ENCODE measurements at places on chromosomes 7 and 10.

GRCh38 chr10:48464871-48465736 lies 139.8 kb downstream of the ARHGAP22 start:
- DNase-seq: no peak

DNA sequence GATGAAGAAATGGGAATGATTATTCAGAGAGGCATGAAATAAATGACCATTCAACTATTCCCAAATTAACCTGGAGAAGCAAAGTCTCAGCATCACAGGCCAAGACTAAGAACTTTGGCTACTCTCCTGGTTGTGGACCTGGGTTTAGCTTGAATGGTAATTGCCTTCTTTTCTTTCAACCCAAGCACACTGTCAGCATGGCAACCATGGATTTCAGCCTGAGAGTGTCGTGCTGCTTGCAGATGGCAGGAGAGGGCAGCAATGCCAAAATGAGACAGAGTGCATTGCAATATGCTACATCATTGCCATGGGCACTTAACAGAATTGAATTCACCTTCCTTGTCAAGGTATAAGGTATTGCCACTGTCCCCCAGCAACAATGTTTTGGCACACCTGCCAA lies 767.2 kb downstream of the REEP3 start:
- DNase-seq: no peak

- DNase-seq: no peak
These were observed at the start of gene NXPH1 for GRCh38 chr7:8433477-8434289. Gene NXPH1 (plus strand): TSS chr7:8433609.

- DNase-seq: no peak
These were observed 422.0 kb downstream of the CDC14C start for GRCh38 chr7:49346195-49346899.

DNA sequence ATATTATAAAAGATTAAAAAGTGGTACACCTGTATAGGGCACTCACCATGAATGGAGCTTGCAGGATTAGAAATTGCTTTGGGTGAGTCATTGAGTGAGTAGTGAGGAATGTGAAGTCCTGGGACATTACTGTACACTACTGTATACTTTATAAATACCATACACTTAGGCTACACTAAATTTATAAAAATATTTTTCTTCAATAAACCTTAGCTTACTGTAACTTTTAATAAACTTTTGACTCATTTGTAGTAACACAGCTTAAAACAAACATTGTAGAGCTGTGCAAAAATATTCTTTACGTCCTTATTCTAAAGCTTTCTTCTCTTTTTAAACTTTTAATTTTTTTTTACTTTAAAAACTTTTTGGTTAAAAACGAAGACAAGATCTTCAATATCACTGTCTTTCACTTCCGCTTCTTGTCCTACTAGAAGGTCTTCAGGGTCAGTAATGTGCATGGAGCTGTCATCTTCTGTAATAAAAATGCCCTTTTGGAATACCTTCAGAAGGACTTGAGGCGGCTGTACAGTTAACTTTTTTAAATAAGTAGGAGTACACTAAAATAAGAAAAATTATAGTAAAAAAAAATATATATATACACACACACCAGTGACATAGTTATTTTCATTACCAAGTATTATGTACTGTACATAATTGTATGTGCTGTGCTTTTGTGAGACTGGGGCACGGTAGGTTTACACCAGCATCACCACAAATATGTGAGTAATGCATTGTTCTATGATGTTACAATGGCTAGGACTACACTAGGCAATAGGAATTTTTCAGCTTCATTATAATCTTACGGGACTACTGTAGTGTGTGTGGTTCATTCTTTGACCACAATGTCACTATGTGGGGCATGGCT lies 3.5 kb downstream of the STK31 start:
- DNase-seq: no peak

DNA sequence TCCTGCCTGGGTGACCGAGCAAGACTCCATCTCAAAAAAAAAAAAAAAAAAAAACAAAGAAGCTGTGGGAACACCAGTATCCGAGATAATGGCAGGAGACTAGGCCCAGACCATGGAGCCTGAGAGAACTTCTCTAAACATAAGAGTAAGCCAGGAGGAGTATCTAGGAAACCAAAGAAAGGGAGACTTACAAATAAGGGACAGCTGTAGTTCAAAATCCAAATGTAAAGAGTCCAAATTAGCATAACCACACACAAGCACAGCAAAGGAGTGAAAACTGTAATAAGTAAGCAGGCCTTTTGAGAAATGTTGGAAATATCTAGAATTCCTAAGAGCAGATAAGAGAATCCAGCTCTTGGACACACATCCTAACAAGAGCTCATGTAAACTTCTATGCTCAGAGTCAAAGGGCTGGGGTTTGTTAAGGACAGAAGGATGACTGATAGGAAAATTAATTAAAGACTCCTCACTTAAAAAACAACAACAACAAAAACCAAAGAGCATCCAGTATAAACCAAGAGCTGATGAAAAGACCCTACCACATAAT lies 15.8 kb downstream of the ZNF25 start:
- no peak for DNase-seq

DNA sequence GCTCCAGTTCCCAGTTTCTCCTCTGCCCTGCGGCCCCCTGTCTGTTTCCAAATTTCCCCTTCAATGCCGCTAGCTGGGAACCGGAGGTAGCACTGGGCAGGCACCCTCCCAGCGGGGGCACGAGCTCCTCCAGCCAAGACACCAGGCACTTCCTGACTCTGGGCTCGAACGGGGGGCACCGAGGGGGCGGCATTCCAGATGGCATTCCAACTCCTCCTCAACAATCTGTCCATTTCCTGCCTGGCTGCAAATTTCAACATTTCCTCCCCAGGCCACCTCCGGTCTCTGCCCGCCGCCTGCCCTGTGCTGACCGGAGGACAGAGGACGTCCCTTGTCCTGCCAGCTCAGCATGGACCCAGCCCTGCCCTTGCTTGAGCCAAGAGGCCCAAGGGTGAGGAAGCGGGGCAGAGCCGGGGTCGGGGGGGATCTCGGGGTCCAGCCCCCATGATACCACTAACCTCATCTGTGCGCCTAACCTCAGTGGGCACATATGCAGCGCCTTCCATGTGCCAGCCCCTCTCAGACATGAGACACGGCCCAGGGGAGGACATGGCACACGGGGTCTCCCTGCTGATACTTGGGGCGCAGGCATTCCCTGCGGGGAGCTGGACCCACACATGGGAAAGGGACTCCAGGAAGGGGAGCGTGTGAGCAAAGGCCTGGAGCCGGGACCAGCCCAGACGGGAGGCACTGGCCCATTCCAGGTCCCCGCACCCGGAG lies 58.0 kb downstream of the PDGFA start:
- DNase-seq: no peak

DNA sequence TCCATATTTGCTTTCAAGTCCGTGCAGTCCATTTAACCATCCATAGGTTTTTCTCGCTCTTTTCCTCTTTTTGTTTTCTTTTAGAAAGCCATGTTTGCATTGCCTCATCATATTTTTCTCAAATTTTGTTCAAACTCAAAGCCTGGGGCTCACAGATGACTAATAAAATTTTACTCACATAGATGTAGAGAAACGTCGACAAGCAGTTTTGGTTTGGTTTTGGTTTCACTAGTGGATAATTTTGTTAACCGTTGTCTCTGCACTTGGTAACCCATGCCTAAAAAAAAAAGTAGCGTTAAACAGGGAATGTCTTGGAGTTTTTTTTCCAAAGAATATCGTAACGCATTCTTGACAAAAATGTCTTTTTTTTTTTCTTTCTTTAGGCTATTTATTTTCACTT lies 344.2 kb upstream of the GALNT17 start:
- no peak for DNase-seq

DNA sequence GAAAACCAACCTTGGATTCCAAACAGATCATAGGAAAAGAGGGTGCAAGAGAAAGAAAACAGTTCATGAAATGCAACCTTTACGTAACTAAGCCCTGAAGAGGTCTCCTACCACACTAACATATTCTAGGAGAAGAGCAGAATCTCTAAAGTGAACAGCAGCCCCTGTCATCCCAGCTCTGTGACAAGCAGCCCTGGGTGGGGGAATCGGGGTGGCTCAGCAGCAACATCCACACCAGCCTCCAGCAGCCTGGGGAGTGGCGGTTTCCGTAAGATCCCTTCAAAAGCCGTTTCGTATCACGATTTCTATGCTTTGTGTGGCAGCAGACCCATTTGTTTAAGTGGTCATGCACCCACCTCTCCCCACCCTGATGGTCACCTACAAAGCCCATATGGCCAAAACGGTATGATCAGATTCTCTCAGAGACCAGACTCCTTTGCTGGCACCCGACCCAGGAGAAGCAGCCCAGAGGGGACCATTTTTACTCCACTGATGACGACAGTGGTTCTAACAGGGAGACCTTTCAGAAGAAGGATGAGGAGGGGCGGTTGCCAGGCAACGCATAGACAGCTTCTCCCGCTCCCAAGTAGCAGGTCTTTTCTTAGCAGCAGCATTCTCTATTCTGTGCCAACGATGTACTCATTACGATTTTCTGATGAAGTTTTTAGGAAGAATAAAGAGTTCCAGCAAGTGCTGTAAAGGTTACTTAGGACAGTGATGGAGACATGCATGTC lies 300.6 kb downstream of the DNAJB6 start:
- DNase-seq: no peak

GRCh38 chr10:14389981-14390590 lies 59.4 kb upstream of the FRMD4A start:
- DNase-seq: no peak

DNA sequence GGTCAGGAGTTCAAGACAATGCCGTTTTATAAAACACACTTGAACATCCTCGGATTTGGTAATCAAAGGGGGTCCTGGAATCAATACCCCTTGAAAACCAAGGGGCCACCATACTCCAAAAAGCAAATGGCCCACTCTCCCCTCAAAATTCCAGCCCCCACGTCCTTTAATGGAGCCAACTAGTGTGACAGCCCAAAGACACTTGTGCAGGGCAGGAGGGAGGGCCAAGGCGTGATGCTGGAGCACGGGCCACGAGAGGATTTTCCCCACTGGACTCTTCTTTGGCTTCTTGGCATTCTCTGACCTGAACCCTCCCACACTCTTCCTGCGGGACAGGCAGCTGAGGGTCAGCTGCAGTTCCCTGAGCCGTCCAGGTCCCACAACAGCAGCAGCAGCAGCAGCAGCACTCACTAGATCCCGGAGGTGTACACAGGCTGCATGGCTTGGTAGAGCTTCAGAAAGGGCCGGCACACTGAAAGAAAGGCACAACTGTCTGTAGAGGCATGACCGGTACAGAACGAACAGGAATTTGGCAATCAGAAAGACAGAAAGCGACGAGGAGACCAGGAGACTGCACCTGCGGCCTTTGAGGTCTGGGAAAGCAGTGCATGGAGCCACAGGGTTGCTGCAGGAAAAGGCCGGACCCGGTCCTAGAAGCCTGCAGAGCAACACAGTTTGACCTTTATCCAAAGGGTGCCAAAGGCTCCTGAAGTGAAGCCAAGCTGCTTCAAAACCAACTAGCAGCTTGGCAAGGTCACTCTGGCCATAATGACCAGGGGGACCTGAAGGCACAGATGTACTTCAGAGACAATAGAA lies 168.2 kb downstream of the TNS3 start:
- no peak for DNase-seq

DNA sequence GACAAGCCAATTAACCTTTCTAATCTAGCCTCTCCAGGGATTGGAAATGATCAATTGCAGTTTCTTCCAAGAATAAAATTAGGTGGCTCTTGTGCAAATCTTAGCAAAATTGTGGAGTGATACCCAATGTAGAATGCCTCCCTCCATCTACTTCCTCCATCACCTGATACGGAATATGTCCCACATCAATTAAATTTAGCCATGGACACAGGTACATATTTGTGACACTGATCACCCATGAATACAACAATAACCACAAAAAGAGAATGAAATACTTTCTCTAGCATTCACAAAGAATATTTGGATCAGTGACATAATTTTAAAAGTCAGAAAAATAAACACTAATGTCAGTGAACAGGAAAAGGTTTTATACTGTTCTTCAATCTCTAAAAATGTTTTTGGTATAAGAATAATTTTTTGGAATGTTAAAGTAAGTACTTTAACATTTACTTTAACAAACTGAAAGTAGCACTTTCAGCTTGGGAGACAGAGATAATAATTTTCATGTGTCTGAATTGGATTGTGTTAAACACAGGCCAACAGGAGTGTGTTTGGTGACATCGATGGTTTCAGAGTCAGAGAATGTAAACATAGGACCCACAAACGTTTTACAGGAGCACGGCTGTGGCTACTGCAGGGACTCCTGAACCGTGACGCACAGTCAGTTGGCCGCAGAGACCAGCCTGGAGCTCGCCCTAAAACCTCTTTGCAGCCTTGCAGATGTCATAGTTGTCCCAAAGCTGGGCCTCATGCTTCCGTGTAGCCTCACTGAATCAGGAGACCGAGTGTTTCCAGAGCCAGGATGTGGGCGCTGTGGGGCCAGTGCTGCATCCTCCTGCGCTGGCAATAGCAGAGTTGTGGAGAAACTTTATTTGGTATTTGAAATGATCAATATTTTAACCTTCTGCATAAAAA lies 7.2 kb downstream of the RBM20 start:
- DNase-seq: no peak

GRCh38 chr7:45872116-45873034 lies 507 bp downstream of the CCDC201 start:
- DNase-seq: no peak

- DNase-seq: no peak
These were observed 114.0 kb upstream of the CNTNAP2 start for GRCh38 chr7:146002431-146003078.

- no peak for DNase-seq
These were observed 8.5 kb upstream of the DGKB start for GRCh38 chr7:14911077-14911476.

- no peak for DNase-seq
These were observed 68.9 kb downstream of the PDGFA start for GRCh38 chr7:450741-451140.

DNA sequence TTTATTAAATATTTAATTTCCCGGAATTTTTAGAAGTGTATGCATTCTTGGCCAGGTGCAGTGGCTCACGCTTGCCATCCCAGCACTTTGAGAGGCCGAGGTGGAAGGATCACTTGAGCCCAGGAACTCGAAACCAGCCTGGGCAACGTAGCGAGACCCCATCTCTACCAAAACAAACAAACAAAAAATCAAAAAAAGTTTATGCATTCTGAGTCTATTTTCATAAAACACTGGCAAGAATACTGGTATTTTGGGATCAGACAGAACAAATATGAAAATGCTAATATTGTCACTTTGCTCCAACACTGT lies 440.8 kb upstream of the FOXK1 start:
- no peak for DNase-seq

DNA sequence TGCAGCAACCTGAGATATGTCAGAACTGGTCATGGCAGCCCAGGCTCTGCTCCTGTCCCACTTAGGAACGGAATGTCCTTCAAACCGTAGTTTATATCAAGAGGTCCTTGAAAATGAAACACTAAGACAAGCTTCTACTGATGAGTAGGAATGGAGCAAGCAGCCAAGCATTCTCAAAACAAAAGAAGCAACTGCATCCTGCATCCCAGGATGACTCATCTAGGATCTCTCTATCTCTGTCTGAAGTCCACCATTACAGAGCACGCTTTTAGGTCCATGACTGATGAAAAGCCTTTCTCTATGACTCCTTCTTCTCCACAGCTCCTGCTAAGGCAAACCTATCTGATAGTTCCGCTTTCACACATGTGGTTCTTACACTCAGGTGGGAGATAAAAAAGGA lies 16.3 kb downstream of the MBL2 start:
- DNase-seq: no peak

- no peak for DNase-seq
These were observed 6.0 kb downstream of the ZNF12 start for GRCh38 chr7:6700793-6701192.

GRCh38 chr10:103500481-103500880 lies 7.0 kb downstream of the NEURL1 start:
- no peak for DNase-seq

- peak; percentile 48 for DNase-seq
These were observed 39.9 kb downstream of the CYTH3 start for GRCh38 chr7:6232534-6232933.

- DNase-seq: no peak
These were observed 91.7 kb upstream of the ADCY1 start for GRCh38 chr7:45482451-45482850.

Data from CD4-positive, alpha-beta T cell treated with Interferon gamma for 1 hour (primary cell).